Right forelimb (tissue), 1 donor: ENCODE measurements at places on chromosomes 6 and 20.

GRCh38 chr6:159142531-159142930 lies 26.7 kb upstream of the FNDC1 start:
- no peak for DNase-seq

GRCh38 chr6:74248966-74249365 lies 553.0 kb downstream of the CD109 start:
- no peak for DNase-seq

- no peak for DNase-seq
Measured at GRCh38 chr6:11430036-11430435, 107.5 kb upstream of the TMEM170B start.

DNA sequence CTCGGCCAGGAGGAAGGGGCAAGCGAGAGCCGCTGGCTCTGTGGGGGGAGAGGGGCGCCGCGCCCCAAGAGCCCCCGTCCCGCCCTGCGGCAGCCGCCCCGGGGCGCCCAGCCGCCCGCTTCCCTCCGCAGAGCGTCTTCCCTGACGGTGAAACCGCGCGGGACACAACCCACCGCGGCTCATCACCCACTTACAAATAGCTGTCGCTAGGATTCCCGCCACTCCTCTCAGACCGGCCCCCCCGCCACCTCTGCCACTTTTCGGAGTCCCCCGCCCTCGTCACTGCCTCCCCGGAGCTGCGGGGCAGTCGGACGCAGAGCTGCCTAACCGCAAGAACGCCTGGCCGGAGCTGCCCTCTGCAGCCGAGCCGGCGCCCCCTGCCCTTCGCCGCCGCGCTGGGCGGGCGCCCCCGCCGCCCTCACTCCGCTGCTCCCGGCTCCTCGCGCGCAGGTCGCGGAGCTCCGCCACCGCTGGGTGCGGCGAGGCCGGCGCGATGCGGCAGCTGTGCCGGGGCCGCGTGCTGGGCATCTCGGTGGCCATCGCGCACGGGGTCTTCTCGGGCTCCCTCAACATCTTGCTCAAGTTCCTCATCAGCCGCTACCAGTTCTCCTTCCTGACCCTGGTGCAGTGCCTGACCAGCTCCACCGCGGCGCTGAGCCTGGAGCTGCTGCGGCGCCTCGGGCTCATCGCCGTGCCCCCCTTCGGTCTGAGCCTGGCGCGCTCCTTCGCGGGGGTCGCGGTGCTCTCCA lies at the start of gene SLC35D3:
SLC35D3 (plus strand) TSS at position 366 of the 749 bp plus-strand sequence; CDS start at position 494, 128 bp downstream.
- DNase-seq = peak; percentile 55

- no peak for DNase-seq
Measured at GRCh38 chr20:37285664-37286374, 3.6 kb upstream of the MANBAL start.
